ENCODE measurements at places on chromosomes 7 and 10.
A peak's percentile ranks its signal among the peaks of the same experiment; 100 is the strongest.

DNA sequence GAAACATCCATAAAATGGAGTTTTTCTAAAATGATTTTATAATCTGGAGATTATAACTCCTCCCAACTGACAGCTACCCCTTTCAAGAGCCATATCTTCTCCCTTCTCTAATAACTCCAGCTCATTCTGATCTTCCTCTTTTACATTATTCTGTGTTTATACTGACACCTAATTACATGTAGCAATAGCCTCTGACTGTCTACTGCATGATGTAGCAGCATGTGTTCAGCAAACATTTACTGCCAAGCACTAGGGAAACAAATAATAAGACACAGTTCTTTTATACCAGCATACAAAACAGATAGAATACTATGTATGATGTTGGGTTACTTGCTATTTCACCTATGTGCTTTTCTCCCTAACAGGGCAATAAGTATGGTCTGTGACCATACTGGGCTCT, 20.7 kb downstream of the RBM28 start:
- DNase-seq, result no peak

GRCh38 chr10:29968585-29968984, 90.8 kb downstream of the JCAD start:
- no peak for DNase-seq

- no peak for DNase-seq
Measured at GRCh38 chr10:119251315-119251708, 43.9 kb downstream of the GRK5 start.

DNA sequence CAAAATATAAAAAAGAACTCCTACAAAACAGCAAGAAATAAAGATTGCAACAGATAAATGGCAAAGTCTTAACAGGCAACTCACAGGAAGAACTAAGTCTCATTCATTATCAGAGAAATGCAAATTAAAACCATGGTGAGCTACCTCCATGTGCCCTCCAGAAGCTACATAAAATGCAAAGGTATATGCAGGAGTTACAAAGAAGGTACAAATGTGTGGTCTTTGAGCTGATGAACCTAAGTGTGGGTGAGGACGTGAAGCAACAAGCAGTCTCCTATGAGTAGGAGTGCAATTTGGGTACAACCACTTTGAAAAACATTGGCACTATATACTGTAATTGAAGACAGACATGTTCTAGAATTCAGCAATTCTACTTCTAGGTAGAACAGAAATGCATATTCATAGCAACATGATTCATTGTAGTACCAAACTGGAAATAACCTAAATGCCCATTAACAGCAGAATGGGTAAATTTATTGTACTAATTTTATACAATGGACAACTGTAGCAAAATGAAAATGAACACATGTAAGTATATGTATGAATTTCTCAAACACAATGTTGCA, 61.6 kb upstream of the KCNMA1 start:
- DNase-seq, result no peak

DNA sequence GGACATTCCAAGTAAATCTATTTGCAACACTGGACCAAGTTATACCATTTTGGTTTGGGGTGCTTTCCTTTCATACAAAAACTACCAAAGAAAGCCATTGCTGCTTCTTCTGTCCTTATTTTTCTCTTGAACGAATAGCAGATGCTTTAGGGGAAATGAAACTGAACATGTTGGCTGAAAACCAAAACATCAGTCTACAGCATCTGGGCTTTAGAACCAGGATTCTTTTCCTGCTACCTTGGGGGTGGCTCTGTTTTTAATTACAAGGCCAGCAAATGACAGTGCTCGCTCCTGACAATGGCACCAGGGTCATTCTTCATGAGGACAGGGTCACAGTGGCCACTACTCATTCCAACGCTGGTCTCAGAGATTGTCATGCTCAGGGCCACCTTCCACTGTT, 80.3 kb downstream of the WDR11 start:
- DNase-seq, result no peak

DNA sequence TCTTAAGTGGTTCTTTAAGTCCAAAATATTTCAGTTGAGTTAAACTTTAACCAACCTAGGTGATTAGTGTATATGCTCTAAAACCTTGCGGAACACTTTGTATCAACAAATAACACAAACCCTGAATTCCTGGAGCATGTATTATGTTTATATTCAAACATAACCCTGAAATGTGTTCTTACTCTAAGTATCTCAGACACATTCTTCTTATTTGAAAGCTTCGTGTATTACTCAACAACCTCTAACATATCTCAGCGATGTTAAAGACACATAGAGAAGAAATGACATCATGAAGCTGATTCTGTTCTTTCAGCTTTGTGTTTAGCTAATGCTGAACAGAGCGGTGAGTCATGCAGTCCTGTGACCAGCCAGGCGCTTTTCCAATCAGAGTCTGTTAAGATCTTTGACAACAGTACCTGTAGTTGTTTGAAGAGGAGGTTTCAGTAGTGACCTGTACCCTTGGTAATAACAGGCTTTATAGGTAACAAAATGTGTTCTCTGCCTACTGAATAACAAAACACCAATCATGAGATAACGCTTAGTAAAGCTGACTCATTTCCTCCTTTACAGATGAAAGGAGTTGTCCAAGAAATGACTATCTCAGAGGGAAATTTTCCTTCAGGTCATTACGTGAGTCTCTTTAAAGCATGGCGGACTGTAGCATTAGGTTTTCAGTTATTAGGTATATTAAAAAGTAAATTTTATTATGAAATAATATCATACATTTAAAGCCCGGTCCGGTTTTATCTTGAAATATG, 67.3 kb upstream of the KLF6 start:
- DNase-seq, result peak; percentile 85
